Prostate gland (tissue), 2 donors: ENCODE measurements at places on chromosomes 16 and 17. TPM values are rescaled to one million over a fixed set of nuclear protein-coding genes. Genes with fewer than 3 reads are reported as not detected.

SPNS2 gene
- 6.6 TPM for total RNA-seq

DNA sequence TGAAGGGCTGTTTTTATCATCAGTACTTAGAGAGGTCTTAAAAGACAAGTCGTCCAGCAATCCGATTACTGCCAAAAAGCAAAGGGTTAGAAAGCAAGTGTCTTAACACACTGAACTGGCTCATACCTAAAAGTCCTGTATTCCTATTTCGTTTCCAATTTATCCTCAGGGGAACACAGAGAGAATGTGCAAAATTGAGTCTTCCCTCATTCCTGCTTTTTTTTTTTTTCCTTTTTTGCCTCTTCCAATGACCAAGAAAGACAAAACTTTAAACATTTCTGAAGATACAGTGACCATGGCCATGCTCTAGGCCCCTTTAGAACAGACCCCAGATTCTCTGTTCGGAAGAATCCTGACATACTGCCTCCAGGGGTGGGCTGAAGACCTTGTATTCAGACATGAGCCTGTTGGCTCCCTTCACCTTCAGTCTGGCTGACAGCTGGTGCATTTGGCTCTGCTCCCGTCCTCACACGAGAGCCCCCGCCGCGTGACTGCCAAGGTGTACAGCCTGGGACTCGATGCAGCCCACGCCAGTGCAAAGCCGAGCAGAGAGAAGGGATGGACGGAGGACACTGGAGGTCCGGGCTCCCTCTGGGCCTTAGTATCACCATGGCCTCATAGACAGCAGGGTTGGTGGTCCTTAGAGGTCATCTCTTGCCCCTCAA, 47.0 kb downstream of the COTL1 start:
- no peak for DNase-seq
- H3K27ac ChIP-seq: no peak overlapping the region
- no peaks in the 10 kb centered on the region for H3K27me3 ChIP-seq

HS3ST3B1 gene
- total RNA-seq: 2.8 TPM

STH gene
- not detected for total RNA-seq

DNA sequence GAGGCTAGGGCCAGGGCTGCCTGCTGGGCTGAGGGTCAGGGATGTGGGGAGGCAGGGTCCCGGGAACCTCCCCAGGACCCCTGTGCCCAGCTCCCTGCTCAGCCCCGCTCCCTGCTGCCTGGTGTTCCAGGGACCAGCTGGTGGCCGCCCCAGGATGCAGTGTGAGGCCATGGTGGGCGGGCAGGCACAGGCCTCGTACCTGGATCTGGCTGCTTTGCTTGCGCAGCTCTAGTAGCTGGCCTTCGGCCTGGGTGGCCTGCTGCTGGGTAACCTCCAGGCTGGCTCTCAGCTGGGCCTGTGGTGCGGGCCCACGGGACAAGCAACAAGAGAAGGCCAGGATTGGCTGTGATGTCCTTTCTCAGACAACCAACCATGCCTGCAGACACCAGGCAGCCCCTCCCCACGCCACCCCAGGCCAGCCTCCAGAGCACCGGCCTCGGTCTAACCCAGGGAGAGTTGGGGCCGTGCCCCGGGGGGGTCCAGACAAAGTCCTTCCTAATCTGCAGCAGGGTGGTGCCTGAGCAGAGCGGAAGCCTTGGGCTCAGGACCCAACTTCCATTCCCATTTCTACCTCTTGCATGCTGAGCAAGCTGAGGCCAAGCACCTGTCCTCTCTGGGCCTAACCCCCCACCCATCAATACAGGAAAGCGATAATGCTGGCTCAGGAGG, 4.1 kb downstream of the TRIM65 start:
- no peak overlapping the region for H3K4me3 ChIP-seq
- H3K36me3 ChIP-seq: no peaks in the 10 kb centered on the region
- no peak for DNase-seq
- no peaks in the 10 kb centered on the region for H3K27me3 ChIP-seq
- peaks cover 2% of the 10 kb centered on the region for H3K4me1 ChIP-seq
- no peak overlapping the region for H3K27ac ChIP-seq

DNA sequence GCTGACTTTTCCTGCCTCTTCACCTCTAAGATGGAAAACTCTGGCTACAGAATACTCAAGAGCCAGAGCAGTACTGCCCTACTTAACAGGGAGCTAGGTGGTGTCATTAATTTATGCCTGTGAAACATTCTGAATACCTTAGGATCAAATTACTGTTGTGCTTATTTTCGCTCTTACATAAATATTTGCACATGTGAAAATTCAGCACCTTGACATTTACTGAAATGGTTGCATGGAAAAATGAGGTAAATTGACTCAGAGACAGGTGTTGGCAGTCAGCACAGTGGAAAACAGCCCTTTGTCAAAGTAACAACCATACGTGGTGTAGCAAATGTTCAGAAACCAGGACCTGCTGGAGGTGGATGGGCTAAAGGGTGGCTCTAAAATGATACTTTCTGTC, 193.6 kb downstream of the CDH8 start:
- H3K4me3 ChIP-seq: no peak overlapping the region
- no peaks in the 10 kb centered on the region for H3K36me3 ChIP-seq
- H3K27ac ChIP-seq: no peak overlapping the region
- H3K27me3 ChIP-seq: no peaks in the 10 kb centered on the region

DNA sequence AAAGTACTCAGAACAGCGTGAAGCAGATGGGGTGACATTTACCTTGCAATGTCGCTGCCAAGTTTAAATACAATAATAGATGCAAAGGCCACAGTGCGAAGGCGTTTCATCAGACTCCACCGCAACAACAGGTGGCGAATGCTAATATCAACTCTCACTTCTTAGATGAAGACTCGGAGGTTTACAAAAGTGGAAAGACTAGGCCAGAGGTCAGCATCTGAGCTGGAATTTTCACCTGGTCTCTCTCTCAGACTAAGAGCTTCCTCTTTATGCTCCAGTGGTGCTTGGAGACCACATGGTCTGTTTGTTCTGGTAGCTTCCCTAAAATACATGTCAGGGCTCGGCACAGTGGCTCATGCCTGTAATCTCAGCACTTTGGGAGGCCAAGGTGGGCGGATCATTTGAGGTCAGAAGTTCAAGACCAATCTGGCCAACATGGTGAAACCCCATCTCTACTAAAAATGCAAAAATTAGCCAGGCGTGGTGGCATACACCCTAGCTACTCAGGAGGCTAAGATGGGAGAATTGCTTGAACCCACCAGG, 169.1 kb downstream of the XYLT1 start:
- no peaks in the 10 kb centered on the region for H3K36me3 ChIP-seq
- H3K27ac ChIP-seq: no peak overlapping the region
- DNase-seq: no peak
- H3K27me3 ChIP-seq: no peaks in the 10 kb centered on the region
- peaks cover 19% of the 10 kb centered on the region for H3K4me1 ChIP-seq

DNA sequence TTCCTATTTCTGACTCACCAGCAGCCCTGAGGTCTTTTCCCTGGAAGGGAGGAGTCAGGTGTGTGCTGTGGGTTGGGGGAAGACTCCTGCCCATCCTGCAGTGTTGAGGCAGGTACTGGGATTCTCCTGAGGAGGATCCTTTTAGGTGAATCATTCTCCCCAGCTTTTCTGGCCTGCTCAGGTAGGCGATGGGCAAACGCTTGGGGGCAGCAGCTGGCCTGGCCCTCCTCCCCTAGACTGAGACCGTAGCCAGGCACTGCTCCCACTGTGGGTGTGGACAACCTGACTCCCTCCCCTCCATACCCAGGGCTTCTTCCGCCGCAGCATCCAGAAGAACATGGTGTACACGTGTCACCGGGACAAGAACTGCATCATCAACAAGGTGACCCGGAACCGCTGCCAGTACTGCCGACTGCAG, 15.1 kb downstream of the GJD3 start:
- no peak for DNase-seq
- no peaks in the 10 kb centered on the region for H3K36me3 ChIP-seq
- H3K27ac ChIP-seq: peak overlapping the region; percentile 48

MYH1 gene
- total RNA-seq: not detected

ATP2A1 gene
- 1.5 TPM for total RNA-seq

DNA sequence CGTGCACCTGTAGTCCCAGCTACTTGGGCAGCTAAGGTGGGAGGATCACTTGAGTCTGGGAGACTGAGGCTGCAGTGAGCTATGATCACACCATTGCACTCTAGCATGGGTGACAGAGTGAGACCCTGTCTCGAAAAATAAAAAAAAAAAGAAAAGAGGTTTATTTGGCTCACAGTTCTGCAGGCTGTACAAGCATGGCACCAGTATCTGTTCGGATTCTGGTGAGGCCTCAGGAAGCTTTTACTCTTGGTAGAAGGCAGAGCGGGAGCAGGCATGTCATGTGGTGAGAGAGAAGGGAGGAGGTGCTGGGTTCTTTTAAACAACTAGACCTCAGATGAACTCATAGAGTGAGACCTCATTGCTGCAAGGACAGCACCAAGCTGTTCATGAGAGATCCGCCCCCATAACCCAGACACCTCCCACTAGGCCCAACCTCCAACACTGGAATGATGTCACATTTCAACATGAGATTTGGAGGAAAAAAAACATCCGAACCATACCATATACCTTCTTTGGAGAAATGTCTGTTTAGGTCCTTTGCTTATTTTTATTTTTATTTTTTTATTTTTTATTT, 10.3 kb upstream of the RMI2 start:
- no peaks in the 10 kb centered on the region for H3K36me3 ChIP-seq
- no peak for DNase-seq
- H3K27me3 ChIP-seq: no peaks in the 10 kb centered on the region
- H3K4me3 ChIP-seq: no peak overlapping the region

DNA sequence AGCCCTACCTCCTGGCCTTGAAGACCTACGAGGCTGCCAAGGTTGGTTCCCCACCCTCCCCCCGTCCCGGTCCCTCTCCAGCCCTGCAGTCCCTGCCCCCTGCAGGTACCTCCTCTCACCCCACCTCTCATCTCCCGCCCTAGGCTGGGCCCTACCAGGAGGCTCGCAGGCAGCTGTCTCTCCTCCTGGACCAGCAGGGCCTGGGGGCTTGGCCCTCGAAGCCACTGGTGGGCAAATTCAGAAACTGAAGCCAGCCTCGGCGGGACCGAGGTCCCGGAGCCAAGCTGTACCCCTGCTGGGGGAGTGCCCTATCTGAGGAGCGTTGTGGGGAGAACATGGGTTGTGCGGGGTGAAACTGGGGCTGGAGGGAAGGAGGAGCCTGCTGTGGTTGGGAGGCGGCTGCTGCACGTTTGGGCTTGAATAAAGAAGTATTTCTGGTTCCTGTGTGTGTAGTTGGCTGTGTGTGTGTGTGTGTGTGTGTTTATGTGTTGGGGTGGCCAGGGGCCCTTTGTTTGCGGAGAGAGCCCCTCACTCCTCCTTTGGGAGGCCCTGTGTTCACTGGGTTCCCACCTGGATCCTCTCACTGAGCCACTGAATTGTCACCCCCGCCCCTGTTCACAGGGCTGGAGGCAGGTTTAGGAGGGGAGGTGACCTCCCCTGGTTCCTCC, 5.9 kb downstream of the ADAD2 start:
- H3K27me3 ChIP-seq: no peaks in the 10 kb centered on the region
- no peak overlapping the region for H3K4me3 ChIP-seq
- peak; percentile 69 for DNase-seq
- H3K36me3 ChIP-seq: no peaks in the 10 kb centered on the region
- H3K4me1 ChIP-seq: no peaks in the 10 kb centered on the region

GRCh38 chr17:17352836-17353624, 49.9 kb downstream of the NT5M start:
- no peaks in the 10 kb centered on the region for H3K4me1 ChIP-seq
- H3K36me3 ChIP-seq: no peaks in the 10 kb centered on the region
- no peak overlapping the region for H3K4me3 ChIP-seq
- no peaks in the 10 kb centered on the region for H3K27me3 ChIP-seq

DNA sequence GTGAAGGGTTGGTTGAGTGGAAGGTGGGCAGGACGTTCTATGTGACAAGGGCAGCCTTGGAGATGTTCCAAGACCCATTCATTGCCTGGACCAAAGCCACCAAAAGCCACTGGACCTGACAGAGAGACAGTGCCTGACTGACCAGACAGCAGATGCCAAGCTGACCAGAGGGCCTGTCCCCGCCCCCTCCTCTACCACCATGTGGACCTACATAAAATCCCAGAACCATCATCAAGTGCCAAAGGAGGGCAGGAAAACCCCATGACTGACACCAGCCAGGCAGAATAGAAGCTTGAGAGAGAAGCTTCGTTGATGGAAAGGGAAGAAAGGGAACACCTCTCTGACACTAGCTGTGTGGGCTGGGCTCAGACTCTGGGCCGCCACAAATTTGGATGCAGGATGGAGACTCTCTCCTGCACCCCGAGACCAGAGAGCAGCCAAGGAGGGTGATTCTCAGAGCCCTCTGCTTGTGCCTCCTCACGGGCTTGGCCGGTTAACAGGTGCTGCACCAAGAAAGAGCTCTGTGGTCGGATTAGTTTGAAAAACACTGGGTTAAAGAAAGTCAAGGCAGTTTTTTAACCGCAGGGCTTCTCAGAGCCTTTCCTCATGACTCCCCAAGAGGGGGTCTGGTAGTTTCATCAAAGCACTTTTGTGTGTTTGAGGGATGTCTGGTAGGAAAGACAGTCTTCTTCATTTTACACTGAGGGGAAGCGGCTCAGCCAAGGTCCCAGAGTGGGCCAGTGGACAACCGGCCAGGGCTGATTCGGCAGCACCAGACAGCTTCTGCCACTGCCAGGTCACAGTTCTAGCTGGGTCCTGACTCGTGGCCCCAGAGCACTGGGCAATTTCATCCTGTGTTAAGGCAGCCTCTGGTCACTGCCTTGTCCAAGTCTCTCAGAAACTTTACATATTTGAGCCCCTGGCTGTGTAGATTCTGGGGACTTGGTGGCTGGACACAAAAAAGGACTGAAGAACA, 1.7 kb downstream of the TNFRSF13B start:
- DNase-seq: no peak
- no peaks in the 10 kb centered on the region for H3K36me3 ChIP-seq
- H3K4me1 ChIP-seq: no peaks in the 10 kb centered on the region
- H3K27me3 ChIP-seq: no peaks in the 10 kb centered on the region
- H3K4me3 ChIP-seq: no peak overlapping the region

- no peaks in the 10 kb centered on the region for H3K36me3 ChIP-seq
- H3K4me3 ChIP-seq: no peak overlapping the region
- H3K27ac ChIP-seq: peak overlapping the region; percentile 87
- DNase-seq: no peak
- H3K4me1 ChIP-seq: no peaks in the 10 kb centered on the region
These were observed 23.5 kb upstream of the FOXK2 start for GRCh38 chr17:82495844-82496528.

SYNGR3 gene
- 4.0 TPM for total RNA-seq

HOXB9 gene
- 0.68 TPM for total RNA-seq

DNA sequence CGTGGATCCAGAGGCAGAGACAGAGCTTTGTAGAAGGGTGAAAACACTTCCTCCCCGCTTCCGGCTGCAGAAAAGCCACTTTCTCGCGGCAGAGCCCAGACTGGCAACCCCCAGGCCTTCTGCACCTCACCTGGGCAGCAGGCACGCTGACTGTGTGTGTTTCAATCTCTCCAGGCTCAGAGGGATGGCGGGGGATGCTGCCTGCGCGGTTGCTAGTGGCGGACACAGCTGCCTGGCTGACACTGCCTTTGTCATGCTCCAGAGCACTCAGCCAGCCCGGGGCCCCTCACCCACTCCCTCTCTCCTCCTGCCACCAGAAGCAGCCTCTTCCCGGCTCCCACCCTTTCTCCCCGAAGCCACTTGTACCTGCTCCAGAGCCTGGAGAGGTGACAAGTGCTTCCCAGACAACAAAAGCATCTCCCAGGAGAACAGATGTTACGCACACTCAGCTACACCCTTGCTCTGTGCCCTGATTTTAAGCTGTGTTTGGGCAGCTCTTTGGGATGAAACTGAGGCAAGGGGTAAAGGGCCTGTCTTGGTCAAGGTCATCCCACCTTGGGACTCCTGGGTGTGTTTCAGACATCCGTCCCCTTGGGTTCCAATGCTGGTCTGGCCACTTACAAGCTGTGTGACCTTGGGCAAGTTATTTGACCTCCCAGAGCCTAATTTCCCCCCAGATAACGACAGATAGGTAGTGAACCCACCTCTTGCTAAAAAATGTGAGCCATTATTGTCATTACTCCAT, 9.2 kb upstream of the GLIS2 start:
- no peak for DNase-seq
- no peaks in the 10 kb centered on the region for H3K4me1 ChIP-seq
- H3K27me3 ChIP-seq: no peaks in the 10 kb centered on the region
- peak overlapping the region; percentile 75 for H3K27ac ChIP-seq
- no peaks in the 10 kb centered on the region for H3K36me3 ChIP-seq
- peak overlapping the region; percentile 41 for H3K4me3 ChIP-seq
